Anterior cingulate cortex (tissue), 58 donors: ENCODE measurements at places on chromosomes 5 and 9.

GRCh38 chr9:109912726-109913460 is 132.9 kb downstream of the PALM2AKAP2 start:
- DNase-seq: no peak

GRCh38 chr5:132469380-132470009 is 21.1 kb downstream of the IRF1 start:
- DNase-seq: no peak

- no peak for DNase-seq
Measured at GRCh38 chr5:83744821-83745220, 24.2 kb upstream of the HAPLN1 start.

DNA sequence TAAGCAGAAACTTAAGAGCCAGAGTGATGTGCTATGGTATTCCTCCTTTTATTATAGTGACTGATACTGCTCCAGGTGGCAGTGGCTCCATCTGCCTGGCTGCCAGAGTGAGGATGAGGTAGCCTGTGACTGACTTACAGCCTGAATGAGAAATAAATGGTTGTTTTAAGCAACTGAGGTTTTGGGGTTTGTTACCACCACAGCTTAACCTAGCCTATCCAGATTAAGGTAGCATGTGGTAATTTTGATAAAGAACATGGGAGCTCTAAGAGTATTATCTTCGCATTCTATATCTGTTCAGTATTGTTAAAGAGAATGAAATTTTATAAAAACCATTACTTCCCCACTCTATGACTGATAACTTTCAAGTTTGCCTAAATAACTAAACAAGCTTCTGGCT is 39.0 kb downstream of the GOLPH3 start:
- no peak for DNase-seq

DNA sequence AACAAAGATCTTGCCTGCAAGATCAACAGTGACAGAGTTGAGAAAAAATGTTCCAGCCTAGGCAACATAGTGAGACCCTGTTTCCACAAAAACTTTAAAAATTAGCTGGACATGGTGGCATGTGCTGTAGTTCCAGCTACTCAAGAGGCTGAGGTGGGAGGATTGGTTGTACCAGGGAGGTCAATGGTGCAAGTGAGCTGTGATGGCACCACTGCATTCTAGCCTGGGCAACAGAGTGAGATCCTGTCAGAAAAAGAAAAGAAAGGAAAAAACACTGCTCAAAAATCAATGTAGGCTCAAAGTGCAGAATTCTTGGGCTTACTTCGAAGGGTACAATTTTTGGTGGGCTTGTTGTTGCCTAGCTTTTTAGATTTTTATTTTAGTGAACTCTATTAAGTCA is 145.4 kb downstream of the PLPPR1 start:
- DNase-seq: no peak

DNA sequence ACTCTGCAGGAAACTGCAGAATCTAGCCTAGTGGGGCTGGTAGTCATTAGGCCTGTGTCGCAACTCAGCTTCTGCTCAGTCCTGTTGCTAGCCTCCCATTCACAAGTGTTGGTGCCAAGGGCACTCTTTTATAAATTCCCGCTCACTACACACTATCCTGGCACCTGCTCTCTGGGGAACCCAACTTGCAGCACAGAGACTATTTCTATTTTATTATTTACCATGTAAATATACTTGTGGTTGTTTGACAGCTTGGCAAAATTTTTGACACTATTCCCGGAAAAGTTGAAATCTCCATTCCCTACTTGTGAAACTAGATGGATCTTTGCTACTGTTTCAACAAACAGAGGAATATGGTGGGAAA is 20.4 kb upstream of the SMC2 start:
- DNase-seq: no peak
